Kasumi-1 (cell line): ENCODE measurements at places on chromosomes 16 and 17.
A peak's percentile ranks its signal among the peaks of the same experiment; 100 is the strongest.

GRCh38 chr17:50081757-50082156 is 13.4 kb upstream of the PDK2 start:
- DNase-seq: no peak

DNA sequence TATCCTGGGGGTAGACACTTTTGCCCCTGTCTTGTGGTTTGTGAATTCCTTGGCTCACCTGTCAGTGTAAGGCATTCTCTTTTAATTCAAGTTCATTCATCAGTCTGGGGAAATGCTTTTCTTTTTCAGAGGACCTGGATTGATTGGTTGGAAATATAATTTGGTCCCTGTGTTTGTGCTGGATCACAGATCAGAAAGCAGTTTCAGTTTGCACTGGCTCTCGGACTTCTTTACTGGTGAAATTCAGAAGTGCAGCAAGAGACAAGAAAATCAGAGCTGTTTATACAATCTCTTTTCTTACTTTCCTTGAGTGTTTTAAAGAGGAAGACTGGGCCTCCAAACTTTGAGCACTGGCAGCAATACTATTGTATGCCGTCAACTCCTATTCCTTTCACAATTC is 161.8 kb upstream of the KCNJ16 start:
- no peak for DNase-seq

- DNase-seq: peak; percentile 0
Observed at GRCh38 chr17:10316801-10317542, 55.8 kb downstream of the MYH13 start.

DNA sequence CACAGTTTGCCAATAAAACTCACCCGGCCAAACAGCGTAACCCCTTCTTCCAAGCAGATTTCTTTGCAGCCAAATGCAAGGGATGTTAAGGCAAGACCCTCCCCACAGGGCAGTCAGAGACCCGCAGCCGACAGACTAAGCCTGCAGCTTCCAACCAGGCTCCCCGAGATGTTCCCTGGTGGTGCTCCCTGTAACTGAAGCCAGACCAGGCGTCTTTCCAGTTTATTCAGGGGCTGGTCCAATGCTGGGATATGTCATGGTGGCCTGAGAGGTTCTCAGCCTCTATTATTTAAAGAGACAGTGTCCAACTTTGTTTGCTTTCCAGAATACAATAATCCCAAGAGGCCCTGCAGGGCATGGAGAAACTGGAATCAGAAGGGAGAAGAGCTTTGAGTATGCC is at the start of gene PMP22:
TSS of gene PMP22 (minus strand) at position 196 of the 400 bp plus-strand sequence. CDS start 4,599 bp downstream, outside the sequence.
- no peak for DNase-seq

GRCh38 chr17:62679866-62680377 is 52.5 kb downstream of the MRC2 start:
- no peak for DNase-seq

DNA sequence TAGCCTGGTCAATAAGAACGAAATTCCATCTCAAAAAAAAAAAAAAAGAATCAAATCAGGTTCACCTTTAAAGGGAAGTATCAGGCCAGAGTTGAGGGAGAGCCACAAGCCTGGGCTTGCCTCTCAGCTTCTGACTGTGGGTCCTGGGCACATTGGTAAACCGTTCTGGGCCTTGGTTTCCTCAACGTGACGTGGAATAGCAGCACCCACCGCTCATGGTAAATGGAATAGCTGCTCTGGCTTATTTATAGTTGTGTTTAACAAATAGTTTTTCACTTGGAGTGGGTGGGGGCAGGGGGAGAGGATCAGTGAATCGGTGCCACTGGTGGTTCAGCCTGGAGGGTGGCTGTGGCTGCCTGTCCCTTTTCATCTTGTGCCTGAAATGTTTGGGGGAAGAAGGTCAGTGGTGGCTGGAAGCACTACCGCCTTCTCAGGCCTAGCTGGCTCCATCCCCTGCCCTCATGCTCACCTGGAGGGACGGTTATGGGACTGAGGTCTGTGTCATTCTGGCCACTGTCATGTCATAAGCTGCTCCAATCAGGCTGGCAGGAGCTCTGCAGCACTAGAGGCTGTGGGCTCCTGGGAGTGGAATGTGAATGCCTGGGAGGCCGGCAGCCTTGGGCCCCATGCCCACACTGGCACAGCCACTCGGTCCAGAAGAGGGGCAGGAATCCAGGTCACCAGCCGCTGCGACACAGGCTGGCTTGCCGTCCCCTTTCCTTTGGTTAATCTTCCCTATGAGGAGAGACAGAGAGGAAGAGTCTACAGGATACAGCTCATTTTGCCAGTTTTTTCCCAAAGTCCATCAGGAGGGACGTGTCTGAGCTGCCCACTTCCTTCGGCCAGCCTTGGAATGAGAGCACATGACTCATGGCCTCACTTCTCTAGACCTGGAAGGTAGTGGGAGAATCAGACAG is 27.0 kb downstream of the CCR7 start:
- DNase-seq: no peak

- peak; percentile 41 for DNase-seq
Observed at GRCh38 chr17:81365601-81366585, 29.4 kb upstream of the BAHCC1 start.

- no peak for DNase-seq
Observed at GRCh38 chr16:54454616-54455015, 168.0 kb upstream of the IRX3 start.

DNA sequence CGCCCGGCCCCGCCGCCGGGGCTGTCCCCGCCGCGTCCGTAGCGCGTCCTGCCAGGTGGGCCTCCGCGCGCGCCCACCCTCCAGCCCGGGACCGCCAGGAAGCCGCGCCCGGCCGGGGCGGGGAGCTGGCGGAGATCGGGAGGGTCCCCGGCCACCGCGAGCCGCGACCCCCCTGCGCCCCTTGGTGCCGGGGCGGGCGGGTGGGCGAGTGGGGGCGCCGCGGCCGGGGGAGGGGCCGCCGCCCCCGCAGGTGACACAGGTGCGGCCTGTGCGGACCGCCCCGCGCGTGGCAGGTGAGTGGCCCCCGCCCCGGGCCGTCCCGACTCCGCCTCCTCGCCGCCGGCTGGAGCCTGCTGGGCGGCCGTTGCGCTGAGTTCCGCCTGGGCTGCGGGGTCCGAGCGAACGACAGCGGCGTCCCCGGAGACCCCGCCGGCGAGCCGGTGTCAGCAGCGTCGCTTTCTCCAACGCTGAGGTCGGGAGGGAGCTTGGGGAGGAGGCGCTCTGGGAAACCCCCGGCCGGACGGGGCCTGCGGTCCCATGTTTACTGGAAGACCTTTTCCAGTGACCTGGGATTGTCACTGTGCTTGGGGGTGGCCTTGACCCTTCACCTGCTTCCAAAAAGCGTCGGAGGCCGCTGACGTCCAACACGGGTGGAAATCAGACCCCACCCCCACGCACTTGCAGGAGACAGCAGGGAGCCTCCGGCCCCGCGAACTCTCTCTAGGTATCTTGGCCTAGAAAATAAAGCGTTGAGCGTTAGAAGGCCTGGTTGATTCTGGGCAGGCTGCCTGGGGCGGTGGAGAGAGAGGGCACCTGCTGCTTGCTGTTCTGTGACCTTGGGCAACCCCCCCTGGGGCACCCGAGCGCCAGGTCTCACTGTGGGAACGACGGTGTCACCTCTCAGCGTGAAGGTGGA is 542 bp downstream of the KLHL36 start:
- DNase-seq: no peak

- DNase-seq: no peak
Observed at GRCh38 chr17:20095336-20096080, 86.3 kb downstream of the SPECC1 start.

DNA sequence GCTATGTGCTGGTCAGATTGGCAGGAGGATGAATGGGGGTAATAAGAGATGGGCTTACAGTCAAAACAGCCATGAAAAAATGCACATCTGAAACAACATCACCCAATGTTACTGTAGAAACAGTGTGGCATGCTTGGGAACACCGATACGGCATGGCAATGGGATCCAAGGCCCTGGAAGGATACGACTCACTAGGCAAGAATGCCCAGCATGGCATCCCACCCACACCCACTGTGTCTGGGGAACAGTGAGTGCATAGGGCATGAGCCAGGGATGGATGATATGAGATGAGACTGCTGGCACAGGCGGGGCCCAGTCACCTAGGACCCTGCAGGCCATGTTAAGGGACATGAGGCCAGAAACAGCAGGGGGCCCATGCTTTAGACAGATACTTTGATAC is 11.5 kb downstream of the TRIM25 start:
- DNase-seq: no peak

- DNase-seq: no peak
Observed at GRCh38 chr17:60416368-60416925, 5.8 kb upstream of the CHCT1 start.

- peak; percentile 85 for DNase-seq
Observed at GRCh38 chr17:81966343-81967243, 5.6 kb upstream of the NOTUM start.

GRCh38 chr17:27543958-27544349 is 87.0 kb upstream of the LGALS9 start:
- DNase-seq: no peak

- no peak for DNase-seq
Observed at GRCh38 chr17:63356337-63356757, 89.8 kb downstream of the CYB561 start.

DNA sequence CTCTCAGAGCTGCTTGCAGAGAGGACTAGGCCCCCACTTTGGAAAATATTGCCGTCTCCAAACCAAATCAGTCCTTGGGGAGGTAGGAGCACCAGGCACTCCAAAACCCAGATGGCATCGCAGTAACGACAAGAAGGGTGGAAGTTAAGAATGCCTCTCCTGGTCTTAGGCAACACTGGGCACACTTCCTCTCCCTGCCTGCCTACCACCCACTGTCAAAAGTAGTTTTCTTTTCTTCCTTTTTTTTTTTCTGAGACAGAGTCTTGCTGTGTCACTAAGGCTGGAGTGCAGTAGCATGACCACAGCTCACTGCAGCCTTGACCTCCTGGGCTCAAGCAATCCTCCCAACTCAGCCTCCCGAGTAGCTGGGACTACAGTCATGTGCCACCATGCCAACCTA is 47.2 kb downstream of the SRL start:
- DNase-seq: peak; percentile 29

DNA sequence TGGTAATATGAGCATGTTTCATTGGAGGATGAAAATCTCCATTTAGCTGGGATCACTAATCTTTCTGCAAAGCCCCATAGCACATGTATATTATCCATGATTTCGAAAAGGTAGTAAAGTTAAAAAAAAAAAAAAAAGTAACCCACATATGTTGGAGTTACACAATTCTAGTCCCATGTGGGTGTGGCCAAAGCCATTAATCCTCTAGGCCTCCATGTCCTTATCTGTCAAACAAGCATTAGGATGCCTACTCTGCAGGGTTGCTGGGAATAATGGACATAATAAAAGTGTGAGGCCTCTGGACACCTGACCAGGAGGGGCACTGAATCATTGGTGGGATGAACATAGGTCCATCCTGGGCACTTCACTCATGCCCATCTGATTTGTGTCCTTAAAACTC is 29.2 kb upstream of the VAT1L start:
- DNase-seq: no peak

- DNase-seq: peak; percentile 14
Observed at GRCh38 chr17:44314869-44315661, 6.7 kb downstream of the RUNDC3A start.

DNA sequence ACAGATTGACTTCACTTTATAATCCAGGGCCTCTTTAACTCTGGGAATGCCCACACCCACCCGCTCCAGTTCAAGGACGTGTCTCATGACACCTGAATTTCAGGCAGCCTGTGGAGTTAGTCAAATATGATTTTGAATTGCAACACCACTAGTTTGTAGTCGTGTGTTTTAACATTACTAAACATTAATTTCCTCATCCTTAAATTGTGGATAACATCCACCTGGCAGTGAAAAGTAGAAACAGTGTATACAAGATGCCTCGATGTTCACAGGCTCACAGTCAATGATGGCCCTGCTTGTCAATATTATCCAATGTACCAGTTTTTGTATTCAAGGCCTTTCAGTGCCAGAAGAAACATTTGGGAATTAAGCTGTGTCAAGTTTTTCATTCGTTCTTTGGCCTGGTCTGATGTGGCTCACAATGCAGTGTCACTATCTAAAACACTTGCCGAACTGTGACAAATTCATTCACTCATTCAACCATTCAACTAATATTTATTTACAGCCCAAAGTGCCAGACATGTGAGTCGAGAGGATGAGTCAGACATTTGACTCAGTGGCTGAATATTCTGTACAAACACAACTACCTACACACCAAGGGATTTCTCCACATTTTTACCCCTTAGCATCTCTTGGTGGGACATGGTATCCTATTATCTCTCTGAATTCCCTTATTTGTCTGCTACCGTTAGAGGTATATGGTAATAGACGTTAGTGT is 1.4 kb downstream of the MEIOB start:
- no peak for DNase-seq

DNA sequence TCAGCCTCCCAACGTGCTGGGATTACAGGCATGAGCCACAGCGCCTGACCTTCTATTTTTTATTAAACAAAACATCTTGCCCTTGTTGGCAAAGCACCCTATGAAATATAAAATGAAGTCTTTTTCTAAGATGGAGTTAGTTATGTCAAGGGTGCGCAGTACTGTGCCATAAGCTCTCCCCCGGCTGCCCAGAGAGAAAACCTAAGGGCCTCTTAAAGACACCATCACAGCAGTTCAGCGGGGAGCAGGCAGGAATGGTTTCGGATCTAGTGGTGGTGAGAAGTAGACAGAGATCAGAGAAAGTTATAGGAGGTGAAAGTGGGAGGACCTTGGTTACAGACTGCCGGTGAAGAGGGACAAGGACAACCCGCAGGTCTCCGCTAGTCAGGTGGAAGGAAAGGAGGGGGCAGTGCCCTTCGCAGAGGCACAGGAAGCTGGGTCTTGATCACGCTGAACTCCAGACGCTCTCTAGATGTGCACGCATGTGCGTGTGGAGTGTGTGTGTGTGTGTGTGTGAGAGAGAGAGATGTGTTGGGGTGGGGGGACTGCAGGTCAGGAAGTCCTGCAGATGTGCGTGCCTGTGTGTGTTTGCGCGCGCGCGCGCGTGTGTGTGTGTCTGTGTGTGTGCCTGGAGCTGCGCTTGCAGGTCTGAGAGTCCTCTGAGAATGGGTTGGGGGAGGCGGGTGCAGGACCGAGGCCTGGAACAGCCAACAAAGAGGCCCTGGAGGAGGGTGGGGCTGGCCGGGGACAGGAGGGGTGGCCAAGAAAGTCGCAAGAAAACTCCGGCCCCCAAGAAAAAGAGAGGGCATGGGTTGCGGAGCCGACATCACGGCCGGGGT is 748 bp upstream of the CMTM3 start:
- peak; percentile 89 for DNase-seq

GRCh38 chr16:78980825-78981224 is 619.7 kb downstream of the MAF start:
- DNase-seq: no peak

DNA sequence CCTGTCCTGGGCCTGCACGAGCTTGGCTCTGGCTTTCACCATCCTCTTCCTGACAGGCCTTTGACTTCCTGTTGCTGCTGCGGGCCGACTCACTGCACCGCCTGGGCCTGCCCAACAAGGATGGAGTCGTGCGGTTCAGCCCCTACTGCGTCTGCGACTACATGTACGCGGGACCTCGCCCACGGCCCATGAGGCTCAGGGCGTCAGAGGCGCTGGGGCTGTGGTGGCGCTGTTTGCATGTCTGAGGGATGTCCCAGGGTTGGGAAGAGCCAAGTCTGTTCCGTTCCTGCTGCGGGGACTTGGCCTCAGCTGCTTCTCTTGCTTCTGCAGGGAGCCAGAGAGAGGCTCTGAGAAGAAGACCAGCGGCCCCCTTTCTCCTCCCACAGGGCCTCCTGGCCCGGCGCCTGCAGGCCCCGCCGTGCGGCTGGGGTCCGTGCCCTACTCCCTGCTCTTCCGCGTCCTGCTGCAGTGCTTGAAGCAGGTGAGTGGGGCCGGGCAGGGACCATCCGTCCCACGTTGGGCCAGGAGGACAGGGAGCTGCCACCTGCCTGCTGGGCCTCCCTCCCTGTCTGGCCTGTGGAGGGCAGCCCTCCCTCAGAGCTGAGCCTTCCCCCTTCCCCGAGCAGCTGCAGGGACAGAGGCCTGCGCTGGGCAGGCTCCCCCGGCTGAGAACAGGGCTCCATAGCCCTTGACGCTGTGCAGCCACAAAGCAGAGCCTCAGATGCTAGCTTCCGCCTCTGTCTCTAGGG is 23.8 kb downstream of the TSC2 start:
- peak; percentile 8 for DNase-seq
